IMR-90 (cell line): ENCODE measurements at places on chromosomes 6 and 20.

GRCh38 chr6:106290954-106291353 is 34.6 kb downstream of the ATG5 start:
- no peak for DNase-seq

DNA sequence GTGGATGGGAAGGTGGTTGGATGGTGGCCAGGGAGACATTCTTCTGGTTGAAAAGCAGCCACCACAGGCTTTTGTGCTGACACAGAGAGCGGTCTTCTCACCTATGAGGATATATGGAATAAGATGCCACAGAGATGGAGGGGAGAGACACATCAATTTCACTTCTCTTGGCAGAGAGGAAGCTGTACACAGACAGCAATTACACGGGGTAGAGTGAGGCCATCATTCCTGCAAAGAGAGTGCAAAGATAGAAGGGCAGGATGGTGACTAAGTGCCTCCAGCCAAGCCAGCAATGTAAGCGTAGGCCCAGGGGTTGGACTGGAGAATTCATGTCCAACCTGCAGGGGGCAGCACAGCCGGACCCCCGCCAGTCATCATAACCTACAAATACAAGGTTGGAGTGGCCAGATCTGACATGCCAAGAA is 56.4 kb downstream of the NRN1 start:
- no peak for DNase-seq

DNA sequence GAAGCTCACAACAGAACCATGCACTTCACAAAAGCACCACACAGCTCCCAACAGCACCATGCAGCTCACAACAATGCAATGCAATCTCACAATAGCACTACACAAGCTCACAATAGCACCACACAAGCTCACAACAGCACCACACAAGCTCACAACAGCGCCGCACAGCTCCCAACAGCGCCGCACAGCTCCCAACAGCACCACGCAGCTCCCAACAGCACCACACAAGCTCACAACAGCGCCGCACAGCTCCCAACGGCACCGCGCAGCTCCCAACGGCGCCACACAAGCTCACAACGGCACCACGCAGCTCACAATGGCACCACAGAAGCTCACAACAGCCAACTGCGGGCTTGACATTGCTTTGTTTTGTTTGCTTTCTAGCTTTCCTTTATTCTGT is 198.1 kb downstream of the DLL1 start:
- DNase-seq = no peak

- DNase-seq = no peak
Measured at GRCh38 chr6:87959083-87959482, 88.6 kb upstream of the SPACA1 start.

DNA sequence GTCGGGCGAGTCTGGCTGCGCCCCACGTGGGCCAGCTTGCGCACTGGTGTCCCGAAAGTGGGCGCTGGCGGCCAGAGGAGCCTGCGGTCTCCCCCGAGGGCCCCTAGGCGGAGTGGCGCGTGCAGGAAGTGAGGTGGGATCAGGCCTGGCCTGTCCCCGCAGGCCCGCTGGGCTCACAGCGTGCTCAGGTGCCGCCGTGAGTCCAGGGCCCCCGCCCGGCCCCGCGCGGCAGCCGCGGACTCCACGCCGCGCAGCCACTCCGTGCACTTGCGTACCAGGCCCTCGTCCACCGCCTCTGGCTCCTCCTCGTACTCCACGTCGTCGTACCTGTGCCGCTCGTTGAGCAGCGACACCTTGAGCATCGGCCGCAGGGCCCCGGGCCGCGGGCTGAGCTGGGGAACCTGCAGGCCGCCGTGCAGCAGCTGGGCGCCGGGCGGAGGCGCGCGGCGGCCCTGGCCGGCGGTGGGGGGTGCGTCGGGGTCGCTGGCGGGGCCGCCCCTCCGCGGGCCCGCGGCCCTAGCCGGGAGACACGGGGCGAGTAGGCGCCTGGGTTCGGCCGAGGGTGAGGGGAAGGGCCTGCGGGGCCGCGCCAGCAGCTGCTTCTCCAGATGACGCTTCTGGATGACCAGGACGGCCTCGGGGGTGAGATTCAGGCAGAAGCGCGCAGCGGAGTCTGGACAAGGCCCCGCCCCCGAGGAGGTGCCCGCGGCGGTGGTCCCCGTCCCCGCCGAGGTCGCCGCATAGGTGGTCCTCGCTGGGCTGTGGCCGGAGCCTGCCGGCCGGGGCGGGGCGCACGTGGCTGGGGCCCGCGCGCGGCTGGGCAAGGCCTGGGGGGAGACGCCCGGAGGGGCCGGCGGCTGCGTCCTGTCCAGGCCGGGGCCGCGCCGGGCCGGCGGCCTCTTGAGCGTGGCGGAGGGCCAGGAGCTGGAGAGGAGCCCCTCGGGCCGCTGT is 835 bp downstream of the PRR18 start:
- no peak for DNase-seq

DNA sequence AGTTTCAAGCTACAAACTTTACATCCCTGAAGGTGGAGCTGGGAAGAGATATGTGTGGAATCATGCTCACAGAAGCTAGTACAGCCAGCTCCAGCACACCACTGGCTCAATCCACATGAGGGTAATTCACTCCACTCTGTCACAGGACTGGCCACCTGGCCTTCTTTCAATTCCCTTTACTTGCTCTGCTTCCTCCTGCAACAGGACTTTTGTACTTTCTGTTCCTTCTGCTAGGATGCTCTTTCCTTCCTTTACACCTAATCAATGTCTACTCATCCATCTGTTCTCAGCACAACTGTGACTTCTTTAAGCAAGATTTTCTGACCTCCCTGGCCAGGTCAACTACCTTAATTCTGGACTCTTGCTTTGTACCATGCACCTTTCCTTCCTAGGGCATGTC is 39.4 kb upstream of the MYB start:
- no peak for DNase-seq

DNA sequence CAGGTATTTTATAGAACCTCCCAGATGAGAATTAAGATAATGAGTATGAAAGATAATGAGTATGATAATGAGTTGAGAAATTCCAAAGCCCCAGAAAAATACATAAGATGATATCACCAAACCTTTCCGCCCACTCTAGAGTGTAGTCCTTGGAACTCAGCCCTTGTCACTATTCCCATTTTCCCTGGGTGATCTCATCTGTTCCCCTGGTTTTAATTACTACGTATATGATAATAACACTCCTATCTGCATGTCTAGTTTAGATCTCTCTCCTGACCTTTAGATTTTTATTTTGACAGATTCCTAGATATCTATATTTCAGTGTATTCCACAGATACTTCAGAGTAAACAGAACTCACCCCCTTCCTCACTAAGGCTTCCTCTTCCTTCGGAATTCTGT is 51.0 kb upstream of the ASIP start:
- DNase-seq = no peak

GRCh38 chr6:13441778-13442177 is 45.6 kb downstream of the GFOD1 start:
- no peak for DNase-seq

GRCh38 chr20:29300579-29301551 is 1956.6 kb upstream of the DEFB115 start:
- DNase-seq = no peak

DNA sequence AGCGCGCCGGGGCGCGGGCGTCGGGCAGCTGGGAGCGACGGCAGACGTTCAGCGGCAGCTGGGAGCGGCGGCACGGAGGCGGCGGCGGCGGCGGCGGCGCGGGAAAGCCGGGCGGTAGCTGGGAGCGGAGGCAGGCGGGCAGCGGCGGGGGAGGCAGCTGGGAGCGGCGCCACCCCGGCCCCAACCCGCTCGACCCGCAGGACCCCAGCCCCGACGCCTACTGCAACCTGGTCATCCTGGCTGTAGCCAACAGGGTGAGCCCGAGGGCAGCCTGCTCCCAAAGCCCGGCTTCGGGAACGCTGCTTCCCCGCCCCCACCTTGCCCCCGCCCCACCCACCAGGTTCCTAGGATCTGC is 8.9 kb downstream of the CCM2L start:
- no peak for DNase-seq

DNA sequence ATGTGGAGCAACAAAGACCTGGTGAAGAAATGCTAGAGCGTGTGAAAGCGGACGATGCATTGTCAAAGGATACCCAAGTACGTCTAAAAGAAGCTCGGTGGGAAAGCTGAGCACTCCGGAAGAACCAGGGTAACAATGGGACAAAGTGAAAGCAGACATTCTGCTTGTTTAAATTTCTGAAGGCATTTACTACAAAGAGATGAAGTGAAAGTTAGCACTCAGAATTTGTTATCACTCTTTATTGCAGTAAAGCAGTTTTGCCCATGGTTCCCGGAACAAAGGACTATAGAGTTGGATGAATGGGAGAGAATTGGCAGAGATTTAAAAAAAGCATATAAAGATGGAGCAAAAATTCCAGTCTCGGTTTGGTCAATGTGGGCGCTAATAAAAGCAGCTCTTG is 12.8 kb upstream of the IRAK1BP1 start:
- no peak for DNase-seq

DNA sequence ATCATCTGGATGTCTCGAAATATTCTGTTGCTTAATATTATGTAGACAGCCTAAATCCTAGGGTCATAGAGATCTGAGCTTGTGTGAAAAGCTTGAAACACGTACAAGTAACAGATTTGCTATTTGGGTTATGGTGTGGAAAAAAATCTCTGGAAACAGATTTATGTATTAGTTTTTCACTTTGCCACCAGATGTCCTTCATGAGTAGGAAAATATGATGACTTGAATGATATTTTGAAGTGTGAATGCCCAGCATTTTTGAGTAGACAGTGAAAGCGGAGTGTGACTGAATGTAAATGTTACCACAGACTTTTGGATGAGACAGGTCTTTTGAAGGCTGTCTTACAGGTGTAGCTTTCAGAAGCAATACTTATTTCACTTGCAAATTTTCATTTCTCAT is 4.2 kb upstream of the BMP6 start:
- peak; percentile 41 for DNase-seq

DNA sequence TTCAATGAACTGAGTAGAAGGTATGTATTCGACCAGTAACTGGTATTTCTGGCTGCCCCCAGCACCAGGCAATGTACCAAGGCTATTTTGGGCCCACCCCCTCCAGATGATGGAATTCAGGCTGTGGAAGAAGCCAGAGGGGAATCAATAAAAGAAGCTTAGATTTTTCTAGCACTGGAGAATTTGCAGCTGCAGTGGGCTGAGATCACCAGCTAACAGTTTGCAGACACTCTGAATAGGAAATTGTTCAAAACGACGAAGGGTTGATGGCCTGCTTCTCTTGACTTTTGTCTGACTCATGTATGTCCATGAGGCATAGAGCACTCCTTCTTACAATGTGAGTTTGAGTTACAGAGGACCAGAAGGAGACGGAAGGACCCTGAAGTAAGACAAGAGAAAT is 32.4 kb upstream of the FBXO9 start:
- peak; percentile 67 for DNase-seq

DNA sequence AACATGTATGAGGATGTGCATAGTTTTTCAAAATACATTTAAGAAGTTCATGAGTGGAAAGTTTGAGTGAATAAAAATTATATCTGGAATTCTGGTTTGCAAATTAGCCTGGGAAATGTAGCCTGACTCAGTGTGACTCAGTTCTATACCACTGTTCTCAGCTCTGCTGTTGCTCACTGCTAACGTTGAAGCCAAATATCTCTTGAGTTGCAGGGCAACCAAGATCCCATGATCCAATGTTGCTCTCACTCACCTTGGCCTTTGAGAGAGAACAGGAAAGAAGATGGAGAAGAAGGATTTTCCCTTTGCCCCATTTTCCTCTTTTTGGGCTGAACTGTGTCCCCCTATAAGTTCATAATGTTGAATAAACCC is 28.9 kb downstream of the PSMB9 start:
- peak; percentile 82 for DNase-seq

DNA sequence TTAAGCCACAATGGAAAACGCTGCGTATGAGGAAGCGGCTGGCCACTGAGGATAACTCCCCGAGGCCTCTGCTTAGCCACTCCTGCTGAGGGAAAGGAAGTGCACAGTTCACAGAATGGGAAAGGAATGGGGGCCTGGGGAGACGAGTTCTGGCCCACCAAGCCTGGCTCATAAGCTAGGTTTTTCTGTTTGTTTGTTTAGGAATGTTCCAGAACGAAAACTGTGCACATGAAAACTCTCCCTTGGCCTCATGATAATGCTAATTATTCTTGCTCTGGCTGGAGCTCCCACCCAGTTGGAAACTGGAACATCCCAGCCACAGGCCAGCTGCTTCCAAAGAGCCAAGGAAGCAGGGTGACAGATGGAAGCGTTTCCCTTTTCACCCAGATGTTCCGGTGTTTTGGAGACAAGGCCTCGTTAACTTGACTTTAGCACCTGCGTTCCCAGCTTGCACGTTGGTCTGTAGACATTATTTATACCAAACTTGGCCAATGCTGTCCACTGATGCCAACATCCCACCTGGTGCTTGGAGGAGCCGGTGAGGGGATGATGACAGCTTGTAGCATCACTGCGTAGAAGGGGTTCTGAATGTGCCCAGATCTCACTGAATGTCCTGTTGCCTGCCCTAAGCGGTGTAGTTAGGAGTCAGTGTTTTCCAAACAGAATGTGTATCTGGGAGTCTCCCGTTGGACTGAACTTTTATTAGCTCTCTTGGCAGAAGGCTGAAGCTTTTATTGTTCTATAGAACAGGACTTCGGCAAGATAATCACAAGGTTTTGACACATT is 34.5 kb downstream of the APCDD1L start:
- no peak for DNase-seq

DNA sequence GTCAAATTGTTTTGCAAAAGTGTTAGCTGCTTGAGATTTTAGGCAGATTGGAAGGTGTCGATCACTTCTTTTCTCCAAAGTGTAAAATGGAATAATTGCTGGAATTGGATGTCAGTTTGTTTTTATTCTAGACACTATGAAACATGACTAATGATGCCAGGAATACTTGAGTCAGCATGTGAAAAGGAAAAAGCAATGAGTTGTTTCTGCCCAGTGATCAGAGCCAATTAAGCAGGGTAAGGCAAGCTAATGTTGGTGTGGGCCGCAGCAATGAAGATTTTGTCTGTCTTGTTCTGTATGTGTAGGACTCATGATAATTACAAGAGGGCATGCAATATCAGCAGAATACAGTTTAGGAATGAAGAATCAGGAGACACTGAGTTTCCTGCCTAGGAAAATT is 110.3 kb downstream of the CARMIL1 start:
- DNase-seq = no peak

GRCh38 chr6:4371207-4371921 is 236.0 kb upstream of the ECI2 start:
- DNase-seq = peak; percentile 92

- DNase-seq = no peak
Measured at GRCh38 chr6:139657119-139657518, 282.7 kb upstream of the CITED2 start.

GRCh38 chr6:9761220-9761619 is 653.7 kb downstream of the TFAP2A start:
- peak; percentile 9 for DNase-seq

GRCh38 chr6:154246723-154247118 is 109.9 kb downstream of the IPCEF1 start:
- no peak for DNase-seq

GRCh38 chr20:15616626-15617025 is 956.6 kb downstream of the KIF16B start:
- DNase-seq = peak; percentile 28
